Daoy (cell line): ENCODE measurements at places on chromosomes 12 and 14. TPM values are rescaled to one million over a fixed set of nuclear protein-coding genes. Genes with fewer than 3 reads are reported as not detected.

DNA sequence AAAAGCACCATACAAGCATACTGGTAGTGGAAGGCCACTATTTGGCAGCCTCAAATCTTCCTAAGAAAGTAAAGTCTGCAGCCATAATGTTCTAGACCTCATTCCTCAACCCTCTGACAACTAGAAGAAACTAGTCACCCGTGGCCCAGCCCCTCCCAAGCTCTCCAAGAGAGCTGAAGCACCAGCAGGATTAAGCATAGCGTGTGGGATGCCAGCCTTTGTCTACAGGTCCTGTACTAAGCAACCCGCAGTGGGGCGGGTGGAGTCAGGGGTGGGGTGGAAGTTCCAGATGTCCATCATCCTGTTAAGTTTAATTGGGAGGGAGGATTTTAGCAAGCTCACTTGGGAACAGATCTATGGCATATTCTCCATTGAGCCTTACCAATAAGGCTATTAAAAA lies 14.2 kb downstream of the SLC11A2 start:
- no peak for DNase-seq

DNA sequence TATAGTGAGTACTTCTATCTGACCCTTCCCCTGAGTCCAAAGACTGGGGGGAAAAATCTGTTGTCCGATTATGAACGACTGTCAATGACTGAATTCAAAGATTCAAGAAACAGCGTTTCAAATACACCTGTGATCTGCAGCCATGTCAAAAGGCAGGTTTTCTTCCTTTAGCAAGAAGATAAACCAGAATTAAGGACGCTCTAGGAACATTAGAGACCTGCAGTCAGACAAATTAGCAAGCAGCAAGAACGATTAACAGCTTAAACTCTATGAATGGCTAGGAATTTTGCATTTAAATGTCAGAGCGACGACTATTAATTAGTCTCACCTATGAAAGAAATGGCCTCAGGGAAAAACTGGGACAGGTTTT lies 2.1 kb downstream of the DUSP6 start:
- DNase-seq = no peak

SYNDIG1L gene
- not detected in 2 replicates for total RNA-seq

GRCh38 chr12:18932211-18932610 lies 194.3 kb downstream of the CAPZA3 start:
- DNase-seq = no peak

DNA sequence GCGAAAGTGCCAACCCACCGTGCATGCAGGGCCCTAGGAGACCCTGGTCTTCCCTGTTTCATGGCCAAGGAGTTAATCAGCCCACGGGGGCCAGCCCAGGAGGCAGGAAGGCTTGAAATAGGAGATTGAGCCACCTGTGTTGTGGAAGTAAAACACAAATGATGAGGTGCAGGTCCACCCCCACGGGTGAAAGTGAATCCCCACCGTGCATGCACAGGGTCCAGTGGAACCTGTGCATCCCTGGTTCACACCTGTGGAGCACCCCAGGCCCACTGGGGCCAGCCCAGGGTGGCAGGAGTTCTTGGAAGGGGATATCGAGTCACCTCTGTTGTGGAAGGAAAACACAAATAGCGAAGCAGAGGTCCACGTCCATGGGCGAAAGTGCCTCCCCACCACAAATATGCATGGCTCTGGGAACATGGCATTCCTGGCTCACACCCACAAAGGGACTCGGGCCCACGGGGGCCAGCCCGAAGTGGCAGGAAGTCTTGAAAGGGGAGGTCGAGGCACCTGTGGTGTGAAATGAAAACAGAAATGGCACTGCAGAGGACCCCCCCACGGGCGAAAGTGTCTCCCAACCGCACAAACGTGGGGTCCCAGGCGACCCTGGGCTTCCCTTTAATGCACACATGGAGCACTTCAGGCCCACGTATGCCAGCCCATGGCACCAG lies 381.5 kb downstream of the ALG10 start:
- DNase-seq = no peak

GRCh38 chr14:65255029-65255545 lies 152.8 kb upstream of the MAX start:
- DNase-seq = peak; percentile 90

RBM19 gene
- total RNA-seq = 18.6 and 26.3 TPM in 2 replicates

GRCh38 chr14:33017016-33017415 lies 78.3 kb downstream of the NPAS3 start:
- DNase-seq = no peak

OLR1 gene
- total RNA-seq = 0.06 TPM in 1 of 2 replicates, not detected in the other

- DNase-seq = no peak
Measured at GRCh38 chr12:113768850-113769249, 197.3 kb downstream of the RBM19 start.

DNA sequence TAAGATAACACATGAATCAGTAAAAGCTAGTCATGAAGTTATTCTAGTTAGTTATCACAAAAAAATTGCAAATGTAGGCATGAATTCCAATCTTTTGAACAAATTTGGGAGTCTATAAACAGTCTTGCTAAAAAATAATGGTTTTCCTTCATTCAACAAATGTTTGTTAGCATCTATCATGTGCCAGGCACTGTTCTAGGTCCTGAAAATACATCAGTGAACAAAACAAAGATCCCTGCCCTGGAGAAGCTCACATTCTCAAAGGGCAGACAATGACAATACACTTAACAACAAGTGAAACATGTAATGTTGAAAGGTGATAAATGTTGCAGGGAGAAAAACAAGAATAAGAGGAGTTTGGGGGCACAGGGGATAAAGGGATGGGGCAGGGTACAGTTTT lies 86.9 kb downstream of the OTX2 start:
- no peak for DNase-seq

OVCH1 gene
- not detected in 2 replicates for total RNA-seq

- DNase-seq = peak; percentile 31
Measured at GRCh38 chr12:108825201-108825950, 32.0 kb downstream of the SSH1 start.

GRCh38 chr14:24918822-24919221 lies 131.1 kb downstream of the STXBP6 start:
- DNase-seq = no peak

DNA sequence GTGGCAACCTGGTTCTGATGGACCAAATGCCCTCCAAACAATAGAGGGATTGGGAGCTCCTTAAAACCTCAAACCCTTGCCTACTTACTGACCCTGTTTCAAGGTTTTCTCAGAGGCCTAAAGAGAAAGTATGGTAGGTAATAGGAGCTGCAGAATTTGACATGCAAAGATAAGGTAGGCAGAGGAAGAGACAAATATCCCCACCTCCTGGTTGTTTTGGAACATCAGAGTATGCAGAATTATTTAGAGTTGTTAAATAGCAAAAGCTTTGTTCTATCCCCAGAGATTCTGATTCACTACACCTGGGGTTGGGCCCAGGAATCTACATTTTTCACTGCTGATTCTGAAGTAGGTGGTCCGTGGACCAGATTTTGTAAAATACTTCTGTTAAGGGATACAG lies 421.2 kb downstream of the SOX5 start:
- no peak for DNase-seq

OR4K1 gene
- total RNA-seq = not detected in 2 replicates

DNA sequence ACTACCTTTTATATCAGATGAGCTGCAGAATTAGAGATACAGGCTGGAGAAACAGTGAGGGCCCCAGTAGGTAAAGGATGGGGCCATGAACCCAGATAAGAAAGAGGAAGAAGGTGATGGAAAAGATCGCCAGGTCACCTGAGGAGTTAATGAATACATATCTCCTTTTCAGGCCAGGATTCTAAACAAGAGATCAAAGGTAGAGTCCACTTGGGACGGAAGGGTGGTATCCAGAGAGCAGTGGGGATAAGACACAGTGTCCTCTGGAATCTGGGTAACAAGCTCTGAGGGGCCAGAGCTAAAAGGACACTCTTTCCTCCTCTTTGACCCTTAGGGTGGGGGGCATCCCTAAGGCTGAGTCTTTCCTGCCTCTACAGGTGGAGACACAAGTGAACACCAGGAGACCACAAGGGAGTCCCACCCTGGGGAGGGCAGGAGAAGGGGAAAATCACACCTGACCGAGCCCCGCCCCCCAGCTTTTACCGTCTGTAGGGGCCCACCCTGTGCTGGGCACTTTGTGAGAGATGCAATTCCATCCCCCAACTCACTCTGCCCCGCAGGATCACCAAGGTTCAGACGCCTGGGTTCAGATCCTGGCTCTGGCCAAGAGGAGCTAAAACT lies 27.3 kb downstream of the SERPINA1 start:
- DNase-seq = no peak

OR4K14 gene
- total RNA-seq = not detected in 2 replicates

DNA sequence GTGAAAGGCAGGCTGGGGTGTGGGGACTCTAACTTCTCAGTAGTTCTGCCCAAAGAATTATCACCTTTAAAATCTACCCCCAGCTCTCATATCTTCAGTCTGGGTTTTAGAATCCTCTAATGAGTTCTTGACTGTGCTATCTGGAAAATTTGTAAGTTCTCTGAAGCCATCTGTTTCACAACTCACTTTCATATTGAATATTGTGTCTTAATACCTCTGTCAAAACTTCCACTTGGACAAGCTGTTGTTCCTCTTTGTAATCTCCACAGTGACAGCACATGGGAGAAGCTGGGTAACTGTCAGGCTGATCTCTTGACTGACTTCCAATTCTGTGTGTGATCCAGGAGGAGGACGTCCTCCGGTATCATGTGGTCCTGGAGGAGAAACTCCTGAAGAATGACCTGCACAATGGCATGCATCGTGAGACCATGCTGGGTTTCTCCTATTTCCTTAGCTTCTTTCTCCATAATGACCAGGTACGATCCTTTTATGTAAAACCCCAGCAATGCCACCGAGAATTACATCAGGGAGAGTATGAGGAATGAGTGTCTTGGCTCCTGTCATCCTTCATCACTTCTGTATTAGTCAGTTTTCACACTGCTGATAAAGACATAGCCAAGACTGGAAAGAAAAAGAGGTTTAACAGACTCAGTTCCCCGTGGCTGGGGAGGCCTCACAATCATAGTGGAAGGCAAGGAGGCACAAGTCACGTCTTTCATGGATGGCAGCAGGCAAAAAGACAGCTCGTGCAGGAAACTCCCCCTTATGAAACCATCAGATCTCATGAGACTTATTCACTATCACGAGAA lies 111.9 kb downstream of the STAB2 start:
- no peak for DNase-seq

TSPAN8 gene
- not detected in 2 replicates for total RNA-seq

RERG gene
- 0.40 TPM in 1 of 2 replicates, not detected in the other for total RNA-seq

DNA sequence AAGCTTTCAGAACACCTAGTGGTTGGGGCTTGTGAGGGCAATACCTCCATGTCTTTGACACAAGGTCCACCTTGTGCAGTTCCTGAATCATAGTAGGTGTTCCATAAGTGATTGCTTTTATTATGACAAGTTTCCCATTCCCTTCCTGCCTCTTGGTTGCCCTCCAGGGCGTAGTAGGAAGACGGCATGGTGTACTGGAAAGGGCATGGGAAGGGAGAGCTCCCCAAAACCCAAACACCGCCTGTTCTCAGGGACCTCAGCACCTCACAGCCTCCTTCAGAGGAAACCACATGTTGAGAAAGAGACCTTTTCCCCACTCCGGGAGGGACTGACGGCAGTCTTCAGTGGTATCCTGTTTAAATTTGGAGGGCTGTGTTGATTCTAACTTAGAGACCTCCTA lies 21.1 kb downstream of the EVL start:
- DNase-seq = no peak

- DNase-seq = peak; percentile 83
Measured at GRCh38 chr14:86799244-86799647, 1193.7 kb downstream of the GALC start.

DNA sequence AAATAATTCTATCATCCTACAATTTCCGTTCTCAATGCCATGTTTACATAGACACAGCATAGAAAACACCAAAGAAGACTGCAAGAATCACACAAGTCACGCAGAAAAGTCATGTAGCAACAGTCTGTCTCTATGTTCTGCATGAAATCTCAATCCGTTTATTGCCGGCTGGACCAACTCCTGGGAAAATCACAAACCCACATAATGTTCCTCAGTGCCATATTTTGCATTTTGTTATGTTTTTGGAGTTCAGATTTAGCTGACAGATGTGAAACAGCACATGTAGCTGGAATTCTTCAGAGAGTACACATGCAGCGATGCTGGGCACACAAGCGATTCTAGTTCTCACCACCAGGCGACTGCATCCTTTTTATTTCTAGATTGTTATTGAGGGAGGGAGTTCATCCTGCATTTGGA lies 193.1 kb downstream of the APAF1 start:
- peak; percentile 68 for DNase-seq

KRT72 gene
- total RNA-seq = not detected in 2 replicates

ADAM20 gene
- 0.18 and 0.34 TPM in 2 replicates for total RNA-seq

GRCh38 chr12:127172861-127173260 lies 1094.1 kb upstream of the TMEM132C start:
- no peak for DNase-seq

GRCh38 chr12:85872497-85873091 lies 1.5 kb upstream of the NTS start:
- peak; percentile 44 for DNase-seq

DNA sequence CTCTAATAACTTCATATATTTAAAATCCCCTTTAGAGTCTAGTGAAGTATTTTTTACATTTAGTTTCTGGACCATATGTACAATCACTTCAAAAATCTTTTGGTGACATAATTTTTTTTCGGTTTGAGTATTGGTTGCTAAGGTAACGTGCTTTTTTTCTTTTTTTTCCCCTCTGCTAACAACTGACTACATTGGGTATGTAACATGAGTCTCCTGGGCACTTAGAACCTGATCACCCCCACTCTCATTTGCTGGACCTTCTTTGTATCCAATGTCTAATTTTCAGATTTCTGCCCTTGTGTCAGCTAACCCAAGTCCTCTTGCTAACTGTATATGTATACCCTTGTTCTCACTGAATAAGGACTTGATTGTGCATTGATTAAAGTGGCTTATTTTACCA lies 592.9 kb upstream of the FLRT2 start:
- DNase-seq = no peak

RFLNA gene
- 63.9 and 65.9 TPM in 2 replicates for total RNA-seq

GRCh38 chr12:80756875-80757274 lies 40.2 kb downstream of the MYF5 start:
- no peak for DNase-seq

DNA sequence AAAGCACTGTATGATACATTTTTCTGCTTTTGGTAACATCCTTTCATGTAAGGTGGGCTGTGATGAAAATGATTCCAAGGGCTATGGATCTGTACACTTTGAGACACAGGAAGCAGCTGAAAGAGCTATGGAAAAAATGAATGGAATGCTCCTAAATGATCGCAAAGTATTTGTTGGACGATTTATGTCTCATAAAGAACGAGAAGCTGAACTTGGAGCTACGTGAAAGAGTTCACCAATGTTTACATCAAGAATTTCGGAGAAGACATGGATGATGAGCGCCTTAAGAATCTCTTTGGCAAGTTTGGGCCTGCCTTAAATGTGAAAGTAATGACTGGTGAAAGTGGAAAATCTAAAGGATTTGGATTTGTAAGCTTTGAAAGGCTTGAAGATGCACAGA lies 22.1 kb upstream of the SRGAP1 start:
- no peak for DNase-seq

DNA sequence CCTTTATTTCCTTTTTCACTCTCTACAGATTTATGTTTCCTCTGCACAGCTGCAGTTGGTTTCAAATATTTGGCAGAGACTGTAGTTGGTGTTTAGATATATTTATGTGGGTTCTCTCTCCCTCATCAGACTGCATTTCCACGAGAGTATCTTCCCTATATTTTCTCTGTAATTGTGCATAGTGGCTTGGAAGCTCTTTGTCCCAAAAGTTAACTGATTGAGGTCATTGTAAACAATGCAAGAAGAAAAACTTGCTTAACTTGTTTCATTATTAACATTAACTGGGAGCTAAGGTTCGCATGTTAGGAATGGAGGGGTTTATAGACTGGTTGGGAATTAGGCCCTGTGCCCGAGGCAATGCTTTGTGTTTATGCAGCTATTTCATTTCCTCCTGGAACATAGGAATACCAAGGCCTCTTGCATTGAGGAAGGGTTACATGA lies 216.9 kb upstream of the HMGA2 start:
- no peak for DNase-seq
